ENCODE measurements at places on chromosomes 13 and 19.

DNA sequence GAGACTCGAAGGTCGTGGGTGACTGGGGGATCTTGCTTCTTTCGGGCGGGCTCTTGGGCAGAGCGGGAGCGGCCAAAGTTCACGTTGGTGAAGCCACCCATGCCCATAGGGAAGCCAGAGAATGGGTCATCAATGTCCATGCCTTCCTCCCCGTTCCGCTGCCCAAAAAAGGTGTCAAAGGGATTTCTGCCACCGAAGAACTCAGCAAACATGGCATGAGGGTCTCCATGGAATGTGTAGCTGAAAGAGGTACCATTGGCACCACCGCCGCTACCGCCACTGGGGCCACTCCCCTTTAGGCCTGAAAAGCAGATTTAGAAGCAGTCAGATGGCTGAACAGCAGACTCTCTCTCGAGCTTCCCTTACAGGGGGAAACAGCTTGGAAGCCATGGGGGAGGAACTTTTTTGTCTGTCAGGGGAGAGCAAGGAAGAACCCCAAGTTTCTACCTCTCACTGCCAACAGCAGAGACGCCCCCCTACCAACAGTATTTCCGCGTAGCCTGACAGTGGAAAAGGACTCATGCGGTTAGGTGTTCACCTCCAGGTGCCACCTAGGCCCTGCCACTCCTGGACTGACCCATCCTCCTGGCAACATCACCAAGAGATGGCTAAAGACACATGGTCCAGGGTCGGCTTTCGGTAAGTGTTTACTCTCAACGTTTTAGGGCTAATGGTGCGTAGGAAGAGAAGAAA lies 1.3 kb downstream of the DNAJB1 start:
- DNase-seq, result no peak

GRCh38 chr13:104686484-104686883 lies 1620.3 kb upstream of the SLC10A2 start:
- no peak for DNase-seq

- no peak for DNase-seq
Measured at GRCh38 chr19:17743874-17744580, 7.2 kb upstream of the FCHO1 start.

GRCh38 chr13:40445557-40445990 lies 220.9 kb downstream of the FOXO1 start:
- peak; percentile 14 for DNase-seq

DNA sequence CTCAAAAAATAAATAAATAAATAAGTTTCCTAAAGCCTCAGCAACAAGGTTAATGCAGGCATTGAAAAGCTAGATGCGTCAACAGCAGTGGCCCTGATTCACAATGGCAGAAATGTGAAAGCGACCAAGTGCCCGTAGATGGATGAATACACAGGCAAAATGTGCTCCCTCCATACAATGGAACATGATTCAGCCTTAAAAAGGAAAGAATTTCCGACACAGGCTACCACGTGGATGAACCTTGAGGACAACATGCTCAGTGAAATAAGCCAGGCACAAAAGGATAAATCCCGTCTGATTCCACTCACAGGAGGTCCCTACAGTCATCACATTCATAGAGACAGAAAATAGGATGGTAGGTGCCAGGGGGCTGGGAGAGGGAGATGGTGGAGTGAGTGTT lies 31.7 kb downstream of the INSR start:
- no peak for DNase-seq

GRCh38 chr19:42325896-42326771 lies 699 bp downstream of the MEGF8 start:
- no peak for DNase-seq

GRCh38 chr19:57473646-57474045 lies 3.7 kb downstream of the ZNF772 start:
- no peak for DNase-seq
